ENCODE measurements at places on chromosomes 11 and 22.

DNA sequence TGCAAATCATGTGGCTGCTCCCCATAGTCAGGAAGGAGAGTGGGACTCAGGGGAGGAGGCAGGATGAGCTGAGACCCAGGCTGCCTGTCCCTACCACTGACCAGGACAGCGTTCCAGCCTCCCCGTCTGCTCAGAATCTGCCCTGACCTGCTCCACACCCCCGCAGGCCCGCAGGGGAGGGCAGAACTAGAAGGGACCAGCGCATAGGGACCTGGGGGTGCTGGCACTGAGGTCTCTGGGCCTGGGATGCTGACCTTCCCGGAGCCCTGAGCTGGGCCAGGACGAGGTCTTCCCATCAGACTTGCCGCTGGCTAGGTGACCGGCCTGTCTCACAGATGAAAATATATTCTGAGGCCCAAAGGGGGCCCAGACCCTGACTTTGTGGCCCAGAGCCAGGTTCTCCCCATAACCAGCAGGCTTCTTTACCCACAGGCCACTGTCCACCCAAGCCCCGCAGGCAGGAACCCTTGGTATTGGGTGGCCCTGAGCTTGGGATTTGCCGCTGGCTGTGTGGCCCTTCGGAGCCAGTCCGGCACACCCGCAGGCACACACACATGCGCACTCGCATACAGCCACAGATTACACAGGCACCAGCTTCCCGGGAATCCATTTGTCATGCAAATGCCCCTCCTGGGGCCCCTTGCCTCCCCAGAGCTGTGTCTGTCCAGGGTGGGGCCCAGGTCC, 13.8 kb upstream of the PIM3 start:
- DNase-seq, result no peak

- DNase-seq, result no peak
Observed at GRCh38 chr11:76795936-76796441, 12.8 kb downstream of the TSKU start.

DNA sequence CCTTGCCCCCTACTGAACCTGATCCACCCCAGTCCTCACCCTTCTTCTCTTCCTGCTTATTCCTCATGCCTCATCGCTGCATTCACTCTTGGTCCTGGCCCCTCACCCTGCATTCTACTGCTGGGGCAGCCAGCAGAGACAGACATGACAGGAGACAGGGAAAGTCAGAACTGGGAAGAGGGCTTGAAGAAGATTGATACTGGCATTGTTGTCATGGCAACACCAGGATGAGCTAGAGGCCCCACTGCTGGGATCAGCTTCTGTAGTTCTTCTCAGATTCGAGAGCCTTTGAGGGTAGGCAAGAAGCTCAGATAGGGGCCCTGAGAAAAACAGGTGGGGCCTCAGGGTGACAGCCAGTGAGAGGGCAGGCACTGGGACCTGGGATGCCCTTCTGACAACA, 264.3 kb downstream of the MIAT start:
- no peak for DNase-seq

- DNase-seq, result no peak
Observed at GRCh38 chr22:46557736-46558480, 20.5 kb upstream of the CELSR1 start.

GRCh38 chr22:22704156-22704946, 59.9 kb downstream of the GGTLC2 start:
- DNase-seq, result no peak

DNA sequence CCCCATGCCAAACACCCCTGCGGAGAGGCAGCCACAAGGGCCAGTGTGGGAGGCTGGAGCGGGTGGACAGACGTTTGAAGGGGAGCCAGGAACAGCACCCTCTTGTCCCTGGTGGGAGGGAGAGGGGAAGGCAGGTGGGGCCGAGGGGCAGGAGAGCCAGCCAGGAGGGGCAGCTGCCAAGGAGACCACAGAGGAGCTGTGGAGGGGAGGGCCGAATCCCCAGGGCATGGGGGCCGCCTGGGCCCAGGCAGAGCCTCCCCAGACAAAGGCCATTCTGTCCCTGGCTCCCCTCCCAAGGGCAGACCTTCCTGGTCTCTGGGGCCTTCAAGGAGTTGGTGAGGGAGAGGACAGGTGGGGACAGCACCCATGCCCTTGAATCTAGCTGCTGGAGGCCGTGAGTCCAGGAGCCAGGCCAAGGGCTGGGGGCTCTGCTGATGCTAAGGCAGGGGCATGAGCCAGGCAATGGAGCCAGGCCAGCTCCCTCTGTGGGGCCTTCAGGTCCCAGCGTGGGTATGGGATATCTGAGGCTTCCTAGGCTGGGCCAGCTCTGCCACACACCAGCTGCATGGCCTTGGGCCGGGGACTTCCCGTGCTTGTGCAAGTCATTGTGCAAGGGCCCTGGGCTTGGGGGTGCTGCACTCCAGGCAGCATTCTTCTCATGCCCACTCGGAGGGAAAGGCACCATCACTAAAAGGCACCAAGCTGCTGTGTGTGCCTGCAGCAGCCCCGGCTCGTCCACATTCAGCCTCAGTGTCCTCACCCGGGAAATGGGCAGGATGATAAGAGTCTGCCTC, 11.4 kb downstream of the EMID1 start:
- no peak for DNase-seq

DNA sequence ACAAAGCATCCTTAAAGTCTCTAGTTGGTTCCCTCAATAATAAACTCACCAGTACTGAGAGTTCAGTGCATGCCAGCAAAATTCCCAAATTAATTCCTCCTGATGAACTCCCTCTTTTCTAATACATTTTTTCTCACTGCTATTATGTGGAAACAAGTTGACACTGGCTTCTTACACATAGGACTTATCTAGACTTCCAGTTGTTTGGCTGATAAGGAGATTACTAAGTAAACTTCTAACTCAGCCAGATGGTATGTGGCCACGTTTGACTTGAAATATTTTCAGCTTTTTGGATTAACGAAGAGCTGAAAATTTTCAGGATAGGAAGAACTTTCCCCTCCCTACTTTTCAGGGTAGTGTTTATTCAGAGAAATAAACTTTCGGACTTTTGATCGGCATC, 1154.2 kb upstream of the TENM4 start:
- DNase-seq, result peak; percentile 79

DNA sequence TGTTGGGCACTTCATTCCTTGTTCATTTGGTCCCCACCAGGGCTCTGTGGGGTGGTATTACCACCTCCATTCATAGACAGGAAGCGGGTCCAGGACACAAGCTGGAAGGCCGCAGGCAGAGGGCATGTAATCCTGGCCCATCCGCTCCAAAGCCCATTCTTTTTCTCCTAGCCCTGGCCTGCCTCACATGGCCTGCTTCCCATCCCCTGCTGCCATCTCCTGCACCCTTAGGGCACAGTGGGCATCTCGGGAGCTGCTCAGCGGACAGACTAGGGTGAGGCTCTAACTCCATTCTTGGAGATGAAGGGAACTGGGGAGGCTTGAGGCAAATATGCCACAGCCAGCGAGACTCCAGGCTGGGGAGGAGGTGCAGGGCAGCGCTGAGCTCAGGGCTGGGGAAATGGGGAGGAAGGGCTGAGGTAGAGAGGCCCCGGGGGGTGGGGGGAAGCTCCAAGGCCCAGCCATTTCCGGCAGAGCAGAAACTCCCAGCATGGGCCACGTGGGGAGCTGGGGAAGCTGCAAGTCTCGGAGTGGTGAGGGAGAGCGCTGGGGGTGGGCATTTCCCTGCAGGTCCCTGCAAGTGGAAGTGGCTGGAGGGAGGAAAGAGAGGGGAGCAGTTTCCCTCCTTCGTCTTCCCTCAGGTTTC, 14.3 kb upstream of the BCL9L start:
- no peak for DNase-seq

- DNase-seq, result no peak
Observed at GRCh38 chr22:29152954-29153719, 52.6 kb upstream of the EMID1 start.

GRCh38 chr11:30568931-30569330, 17.2 kb downstream of the MPPED2 start:
- no peak for DNase-seq

DNA sequence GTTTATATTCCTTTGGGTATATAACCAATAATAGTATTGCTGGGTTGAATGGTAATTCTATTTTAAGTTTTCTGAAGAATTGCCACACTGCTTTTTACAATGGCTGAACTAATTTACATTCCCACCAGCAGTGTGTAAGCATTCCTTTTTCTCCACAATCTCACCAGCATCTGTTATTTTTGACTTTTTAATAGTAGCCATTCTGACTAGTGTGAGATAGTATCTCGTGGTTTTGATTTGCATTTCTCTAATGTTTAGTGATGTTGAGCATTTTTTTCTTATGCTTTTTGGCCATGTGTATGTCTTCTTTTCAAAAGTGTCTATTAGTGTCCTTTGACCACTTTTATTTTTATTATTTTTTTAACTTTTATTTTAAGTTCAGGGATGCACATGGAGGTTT, 275.3 kb downstream of the METTL15 start:
- peak; percentile 2 for DNase-seq
